NCI-H146 (cell line): ENCODE measurements at places on chromosomes 2 and 18.
A peak's percentile ranks its signal among the peaks of the same experiment; 100 is the strongest.

DNA sequence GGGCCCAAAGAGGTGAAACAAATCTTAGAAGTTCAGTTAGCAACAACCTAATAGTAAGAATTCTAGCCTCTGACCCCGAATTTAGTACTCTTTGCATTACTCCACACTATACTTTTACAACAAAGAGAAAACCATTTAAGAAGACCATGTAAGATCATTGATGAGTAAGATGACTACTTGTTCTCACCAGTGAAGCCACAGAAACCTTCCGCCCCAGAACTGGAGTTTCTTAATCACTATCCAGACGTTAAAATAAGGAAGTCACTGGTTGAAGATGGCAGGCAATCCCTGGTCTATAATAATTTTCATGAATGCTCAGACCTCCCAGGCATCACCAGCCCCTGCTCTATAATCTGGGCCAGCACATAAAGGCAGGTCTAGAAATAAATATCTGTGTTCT lies 95.0 kb downstream of the TMEM163 start:
- DNase-seq, result no peak

GRCh38 chr2:72204156-72204785 lies 56.6 kb upstream of the CYP26B1 start:
- no peak for DNase-seq

DNA sequence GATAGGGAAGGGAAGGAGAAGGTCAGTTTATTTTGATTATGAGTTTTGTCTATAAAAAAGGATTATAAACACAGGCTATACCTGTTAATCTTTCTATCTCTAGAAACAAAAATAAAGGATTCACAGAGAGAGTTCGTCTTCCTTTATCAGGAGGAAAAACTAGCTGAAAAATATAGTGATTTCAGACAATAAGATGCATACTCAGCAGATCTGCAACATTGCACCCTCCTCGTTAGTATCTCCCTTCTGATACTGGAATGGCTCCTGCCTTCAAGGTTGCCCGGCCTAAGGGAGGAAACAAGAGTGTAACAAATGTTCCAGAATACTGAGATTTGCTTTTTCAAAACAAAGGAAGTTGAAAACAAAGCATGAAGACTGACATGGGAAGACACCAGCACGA lies 48.7 kb upstream of the LRATD1 start:
- no peak for DNase-seq

- DNase-seq, result no peak
Observed at GRCh38 chr2:8090748-8091700, 590.8 kb upstream of the ID2 start.

GRCh38 chr2:182852090-182852489 lies 14.3 kb downstream of the FRZB start:
- DNase-seq, result peak; percentile 4

- DNase-seq, result peak; percentile 73
Observed at GRCh38 chr2:154375579-154375931, 322.9 kb upstream of the KCNJ3 start.

GRCh38 chr2:14681608-14682007 lies 49.1 kb downstream of the LRATD1 start:
- DNase-seq, result no peak

- no peak for DNase-seq
Observed at GRCh38 chr18:23949863-23950262, 64.7 kb upstream of the TTC39C start.

- DNase-seq, result peak; percentile 33
Observed at GRCh38 chr2:71933467-71934319, 214.0 kb downstream of the CYP26B1 start.

- no peak for DNase-seq
Observed at GRCh38 chr2:233371641-233372040, 17.3 kb downstream of the DGKD start.

- DNase-seq, result no peak
Observed at GRCh38 chr2:9416962-9417316, 6.4 kb downstream of the ITGB1BP1 start.

GRCh38 chr2:54524226-54524991 lies 68.3 kb downstream of the SPTBN1 start:
- DNase-seq, result no peak

DNA sequence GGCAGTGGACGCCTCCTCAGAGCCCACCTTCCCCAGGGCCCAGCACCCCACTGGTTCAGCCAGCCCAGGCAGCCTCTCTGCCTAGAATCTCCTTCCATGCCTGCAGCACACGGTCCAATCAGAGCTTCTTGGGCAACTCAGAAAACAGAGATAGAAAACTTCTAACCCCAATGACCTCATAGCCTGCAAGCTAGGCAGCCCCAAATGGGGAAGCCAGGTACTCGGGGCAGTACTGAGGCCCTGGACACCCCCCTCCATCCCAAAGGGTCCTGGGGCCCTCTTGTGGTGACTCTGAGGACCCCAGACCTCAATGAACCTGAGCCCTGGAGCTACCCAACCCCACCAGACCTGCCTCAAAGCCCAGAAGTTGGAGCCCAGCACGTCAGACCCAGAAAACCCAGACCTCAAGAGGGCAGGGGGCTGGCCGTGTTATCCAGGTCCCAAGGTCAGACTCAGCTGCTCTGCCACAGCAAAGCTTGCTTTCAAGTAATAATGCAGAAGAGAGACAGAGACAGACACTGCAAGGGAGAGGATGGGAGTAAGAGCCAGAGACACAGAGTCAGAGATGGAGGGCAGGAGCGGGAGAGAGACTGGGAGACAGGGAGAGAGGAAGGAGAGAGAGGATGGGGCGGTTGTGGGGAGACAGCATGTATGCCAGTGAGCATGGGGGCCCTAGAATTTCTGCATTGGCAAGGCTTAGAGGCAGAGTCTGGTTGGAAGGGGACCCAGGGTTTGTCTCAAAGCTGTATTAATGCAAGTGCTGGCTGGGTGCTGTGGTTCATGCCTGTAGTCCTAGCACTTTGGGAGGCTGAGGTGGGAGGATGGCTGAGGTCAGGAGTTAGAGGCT lies 28.2 kb downstream of the SERTAD2 start:
- no peak for DNase-seq

- DNase-seq, result no peak
Observed at GRCh38 chr18:31244771-31245394, 73.1 kb upstream of the DSG1 start.

- no peak for DNase-seq
Observed at GRCh38 chr2:240121190-240121589, 14.9 kb downstream of the COPS9 start.

DNA sequence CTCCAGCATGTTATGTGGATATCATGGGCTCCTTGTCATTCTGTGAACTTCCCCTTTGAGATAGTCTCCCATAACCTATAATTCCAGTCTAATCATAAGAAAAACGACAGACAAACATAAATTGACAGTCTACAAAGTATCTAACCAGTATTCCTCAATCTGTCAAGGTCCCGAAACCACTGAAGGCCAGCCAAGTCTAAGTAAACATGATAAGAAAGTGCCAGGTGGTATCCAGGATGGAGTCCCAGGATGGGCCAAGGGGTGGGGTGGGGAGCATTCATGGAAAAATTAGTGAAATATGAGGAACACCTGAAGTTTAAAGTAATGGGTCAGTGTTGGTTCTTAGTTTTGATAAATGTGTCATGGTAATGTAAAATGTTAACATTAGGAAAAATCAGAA lies 355.5 kb downstream of the DPP10 start:
- no peak for DNase-seq

GRCh38 chr2:238688193-238689153 lies 159.4 kb upstream of the TWIST2 start:
- no peak for DNase-seq

- no peak for DNase-seq
Observed at GRCh38 chr2:113054066-113054465, 1.4 kb upstream of the IL36B start.

DNA sequence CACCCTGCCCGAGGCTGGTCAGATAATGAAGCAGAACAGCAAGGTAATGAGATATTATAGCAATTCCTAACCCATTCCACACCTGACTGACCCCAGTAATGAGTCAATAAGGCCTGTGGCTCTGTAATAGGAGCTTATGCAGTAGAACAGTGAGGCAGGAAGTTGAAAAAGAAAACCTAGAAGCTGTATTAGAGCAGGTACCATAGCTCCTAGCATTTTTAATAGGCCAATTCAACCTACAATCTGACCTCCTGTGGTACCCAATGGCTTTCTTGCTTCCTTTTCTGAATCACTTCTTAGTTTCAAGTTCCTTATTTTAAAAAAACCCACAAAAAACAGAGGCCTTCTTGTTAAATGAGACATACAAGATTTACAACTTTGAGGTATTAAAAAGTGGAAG lies 43.6 kb upstream of the MAP2 start:
- peak; percentile 82 for DNase-seq

DNA sequence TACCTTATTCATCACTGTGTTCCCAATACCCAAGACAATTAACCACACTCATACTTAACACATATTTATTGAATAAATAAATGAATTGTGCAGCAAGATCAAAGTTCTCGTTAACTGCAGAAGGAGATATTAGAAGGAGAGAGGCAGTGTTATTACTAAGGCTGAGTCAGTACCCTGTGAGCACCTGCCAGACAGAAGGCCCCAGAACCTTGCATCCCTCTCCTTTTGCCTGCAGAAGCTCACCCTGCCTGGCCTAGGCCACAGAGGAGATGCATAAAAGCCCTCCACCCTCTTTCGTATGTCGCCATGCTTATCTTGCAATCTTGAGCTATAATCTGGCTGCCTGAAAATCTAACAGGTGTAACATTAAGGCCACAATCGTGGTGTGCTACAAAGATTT lies 20.5 kb upstream of the RNF149 start:
- DNase-seq, result no peak

DNA sequence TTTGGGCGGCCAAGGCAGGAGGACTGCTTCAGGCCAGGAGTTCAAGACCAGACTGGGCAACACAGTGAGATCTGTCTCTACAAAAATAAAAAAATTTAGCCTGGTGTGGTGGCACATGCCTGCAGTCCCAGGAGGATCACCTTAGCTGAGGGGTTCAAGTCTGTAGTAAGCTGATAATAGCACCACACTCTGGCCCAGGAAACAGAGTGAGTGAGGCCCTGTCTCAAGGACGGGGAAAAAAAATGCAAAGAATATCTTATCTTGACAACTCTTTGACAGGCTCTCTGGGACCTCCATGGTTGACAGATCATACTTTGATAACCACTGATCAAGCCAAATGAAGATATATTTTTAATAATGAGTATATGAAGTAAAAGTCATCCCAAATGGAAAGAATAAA lies 22.7 kb downstream of the USP34 start:
- no peak for DNase-seq

- DNase-seq, result peak; percentile 10
Observed at GRCh38 chr2:35503738-35504199, 851.8 kb upstream of the CRIM1 start.

DNA sequence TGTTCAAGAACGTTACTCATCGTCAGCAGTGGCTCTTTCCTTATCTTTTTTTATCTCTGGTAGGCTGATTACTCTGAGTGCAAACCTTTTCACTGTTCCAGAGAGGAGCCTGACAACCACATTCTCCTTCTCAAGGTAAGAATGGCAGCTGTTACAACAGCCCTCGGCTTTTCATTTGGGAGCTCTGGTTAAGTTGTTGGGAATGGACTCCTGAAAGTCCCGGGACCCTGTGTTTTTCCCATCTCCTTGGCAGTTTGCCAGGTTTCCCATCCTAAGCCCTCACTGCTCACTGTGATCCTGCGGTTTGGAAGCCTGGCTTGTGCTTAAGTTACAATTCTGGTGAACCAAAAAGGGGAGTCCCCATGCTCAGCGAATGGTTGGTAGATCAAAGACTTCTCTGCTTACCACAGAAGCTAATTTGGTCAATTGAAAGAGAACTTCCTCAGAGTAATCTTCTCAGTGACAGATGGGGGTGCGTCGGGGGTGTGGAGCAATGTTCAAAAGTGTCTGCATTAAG lies 122.3 kb downstream of the LYPD6B start:
- no peak for DNase-seq

- peak; percentile 52 for DNase-seq
Observed at GRCh38 chr2:224039080-224039769, at the start of gene SERPINE2. TSS of gene SERPINE2 (minus strand) at chr2:224039286. CDS start at chr2:224001900, 37,386 bp downstream.

DNA sequence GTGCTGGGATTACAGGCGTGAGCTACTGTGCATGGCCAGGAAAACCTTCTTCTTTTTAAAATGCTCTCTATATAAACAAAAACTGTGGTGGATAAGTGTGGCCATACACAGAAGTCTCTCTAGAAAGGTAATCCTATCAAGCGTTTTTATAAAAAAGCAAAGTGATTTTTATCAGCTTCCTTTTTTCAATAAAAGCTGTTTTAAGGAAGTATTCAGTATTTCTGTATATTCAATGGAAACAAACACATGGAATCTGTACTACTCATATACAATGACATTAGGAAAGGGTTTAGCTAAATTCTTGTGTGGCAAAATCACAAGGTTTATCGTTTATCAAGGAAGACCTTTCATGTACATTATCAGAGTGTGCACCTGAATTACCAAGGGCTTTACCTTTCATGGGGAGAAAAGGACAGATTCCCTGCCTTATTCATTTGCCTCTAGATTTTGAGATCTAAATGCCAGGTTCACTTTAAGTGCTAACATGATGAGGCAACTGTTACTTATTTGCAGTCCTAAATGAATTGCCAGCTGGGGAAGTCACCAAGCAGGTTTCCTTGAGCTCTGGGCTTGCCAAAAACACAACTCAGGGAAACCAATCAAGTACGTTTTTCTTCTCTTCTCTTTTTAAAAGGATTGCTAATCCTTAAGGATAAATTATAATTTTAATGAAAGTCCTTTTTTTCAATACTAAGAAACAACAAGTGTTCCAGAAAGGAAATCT lies 70.8 kb downstream of the RTN4 start:
- DNase-seq, result no peak

- peak; percentile 85 for DNase-seq
Observed at GRCh38 chr2:28664120-28664842, 87.3 kb upstream of the PPP1CB start.

DNA sequence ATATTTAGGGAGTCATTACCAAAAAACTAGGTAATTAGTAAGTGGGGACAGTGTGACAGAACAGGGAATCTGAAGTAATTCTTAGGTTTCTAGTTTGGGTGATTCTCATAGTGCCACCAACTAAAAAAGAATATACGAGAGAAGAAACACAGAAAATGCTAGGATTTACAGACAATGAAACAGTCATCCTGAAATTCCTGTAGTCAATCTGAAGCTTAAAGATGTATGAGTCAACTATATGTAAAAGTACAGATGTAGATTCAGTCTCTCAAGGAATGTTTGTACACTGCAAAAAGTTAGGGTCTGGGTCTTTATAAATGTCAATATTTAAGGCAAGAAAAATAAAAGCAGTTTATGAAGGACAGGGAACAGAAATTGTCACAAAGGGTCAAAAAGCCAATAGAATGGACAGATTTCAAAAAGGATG lies 107.0 kb downstream of the STRN start:
- no peak for DNase-seq

GRCh38 chr18:55584201-55584600 lies 3.8 kb downstream of the TCF4 start:
- DNase-seq, result no peak

- no peak for DNase-seq
Observed at GRCh38 chr18:54608028-54608642, 17.1 kb downstream of the DYNAP start.
